ENCODE measurements at places on chromosomes 4 and X. TPM values are rescaled to one million over a fixed set of nuclear protein-coding genes. Genes with fewer than 3 reads are reported as not detected.

Gene FGA
- not detected for total RNA-seq

DNA sequence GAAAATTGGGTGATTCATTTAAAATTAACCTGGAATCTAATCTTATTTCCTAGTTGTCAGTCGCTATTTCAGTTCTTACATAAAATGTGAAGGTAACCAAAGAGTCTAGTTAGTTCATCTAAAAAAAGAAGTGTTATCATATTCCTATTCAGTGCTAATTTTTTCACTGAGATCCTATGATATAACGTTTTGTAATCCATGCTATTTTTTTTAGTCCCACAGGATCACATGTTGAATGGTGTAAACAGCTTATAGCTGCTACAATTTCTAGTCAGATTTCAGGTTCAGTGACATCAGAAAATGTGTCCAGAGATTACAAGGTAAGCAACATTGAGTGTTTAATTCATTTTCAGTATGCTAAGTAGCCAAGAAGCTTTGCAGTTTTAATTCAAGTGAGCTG is 5.8 kb downstream of the MTMR1 start:
- no peak for DNase-seq

- no peak for DNase-seq
These were observed 146.7 kb upstream of the ZXDB start for GRCh38 chrX:57445076-57445475.

GRCh38 chr4:127656047-127656680 is 23.4 kb downstream of the INTU start:
- DNase-seq = no peak

DNA sequence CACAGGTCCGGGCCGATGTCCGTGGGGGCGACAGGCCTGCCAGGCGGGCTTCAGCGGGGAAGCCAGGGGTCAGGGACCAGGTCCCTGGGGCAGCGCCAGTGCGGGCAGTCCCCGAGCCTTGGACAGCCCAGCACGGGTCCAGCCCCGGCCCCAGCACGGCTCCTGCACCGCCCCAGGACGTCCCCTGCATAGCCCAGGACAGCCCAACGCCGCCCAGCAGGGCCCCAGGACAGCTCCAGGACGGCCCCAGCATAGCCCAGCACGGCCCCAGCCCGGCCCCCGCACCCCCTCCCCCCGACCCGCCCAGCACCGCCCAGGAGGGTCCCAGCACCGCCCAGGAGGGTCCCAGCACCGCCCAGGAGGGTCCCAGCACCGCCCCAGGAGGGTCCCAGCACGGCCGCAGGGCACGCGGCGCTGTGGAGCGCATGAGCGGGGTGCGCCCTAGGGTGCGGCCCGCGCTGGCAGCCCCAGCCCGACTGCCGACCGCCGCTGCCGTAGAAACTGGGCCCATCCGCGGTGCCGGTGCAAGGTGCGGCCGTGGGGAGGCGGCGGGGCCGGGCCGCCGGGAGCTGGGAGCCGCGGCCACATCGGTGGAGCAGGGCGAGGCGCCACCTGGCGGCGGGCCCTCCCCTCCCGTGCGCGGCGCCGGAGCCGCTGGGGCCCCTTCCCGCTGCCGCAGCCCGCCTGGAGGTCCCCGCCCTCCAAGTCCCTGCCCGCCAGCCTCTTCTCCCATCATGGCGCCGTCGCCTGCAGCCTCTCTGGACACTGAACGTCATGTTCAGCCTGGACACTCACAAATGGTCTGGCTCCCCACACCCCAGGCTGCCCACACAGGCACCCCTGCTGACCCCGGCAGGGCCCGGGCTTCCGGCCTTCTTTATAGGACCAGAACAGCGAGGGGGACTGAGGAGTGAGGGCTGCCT is 106.8 kb upstream of the NKX1-1 start:
- DNase-seq = no peak

GRCh38 chrX:65750674-65751469 is 83.4 kb downstream of the MSN start:
- no peak for DNase-seq

Data from thoracic aorta (tissue), 2 donors.